ENCODE measurements at places on chromosomes 1 and 21.

- no peak for DNase-seq
These were observed 86.1 kb upstream of the SLC2A1 start for GRCh38 chr1:43044572-43045361.

DNA sequence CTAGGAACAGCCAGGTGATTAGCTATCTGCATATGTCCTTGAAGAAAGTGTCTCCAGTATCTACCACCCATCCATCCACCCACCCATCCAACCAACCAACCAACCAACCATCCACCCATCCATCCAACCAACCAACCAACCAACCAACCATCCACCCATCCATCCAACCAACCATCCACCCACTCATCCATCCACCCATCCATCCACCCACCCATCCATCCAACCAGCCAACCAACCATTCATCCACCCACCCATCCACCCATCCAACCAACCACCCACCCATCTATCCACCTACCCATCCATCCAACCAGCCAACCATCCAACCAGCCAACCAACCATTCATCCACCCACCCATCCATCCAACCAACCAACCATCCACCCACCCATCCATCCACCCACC lies 12.1 kb downstream of the C21orf58 start:
- no peak for DNase-seq

DNA sequence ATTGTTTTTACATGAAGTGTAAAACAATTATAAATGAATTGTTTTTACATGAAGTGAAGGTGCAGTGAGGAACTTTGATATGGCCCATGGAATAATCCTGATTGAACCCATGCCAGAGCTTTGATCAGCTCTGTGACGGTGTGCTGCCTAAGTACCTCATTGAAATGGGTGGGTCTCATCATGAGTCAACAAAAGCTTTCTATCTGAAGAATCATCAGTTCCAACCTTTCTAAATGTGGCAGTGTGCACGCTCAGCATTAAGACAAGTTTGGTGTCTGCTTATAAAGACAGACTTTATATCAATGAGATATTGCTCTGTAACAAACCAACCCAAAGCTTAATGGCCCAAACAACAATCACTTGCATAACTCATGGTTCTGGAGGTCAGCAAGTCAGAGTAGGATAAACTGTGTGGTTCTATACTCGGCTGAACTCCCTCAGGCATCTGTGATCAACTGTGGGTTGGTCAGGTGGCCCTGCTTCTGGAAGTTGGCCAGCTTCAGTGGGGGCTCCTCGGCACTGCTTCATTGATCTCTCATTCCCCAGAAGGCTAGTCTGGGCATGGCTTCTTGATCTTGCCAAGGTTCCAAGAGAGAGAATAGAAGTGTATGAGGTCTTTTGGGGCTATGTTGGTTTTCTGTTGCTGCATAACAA lies 258.0 kb downstream of the LTN1 start:
- no peak for DNase-seq

DNA sequence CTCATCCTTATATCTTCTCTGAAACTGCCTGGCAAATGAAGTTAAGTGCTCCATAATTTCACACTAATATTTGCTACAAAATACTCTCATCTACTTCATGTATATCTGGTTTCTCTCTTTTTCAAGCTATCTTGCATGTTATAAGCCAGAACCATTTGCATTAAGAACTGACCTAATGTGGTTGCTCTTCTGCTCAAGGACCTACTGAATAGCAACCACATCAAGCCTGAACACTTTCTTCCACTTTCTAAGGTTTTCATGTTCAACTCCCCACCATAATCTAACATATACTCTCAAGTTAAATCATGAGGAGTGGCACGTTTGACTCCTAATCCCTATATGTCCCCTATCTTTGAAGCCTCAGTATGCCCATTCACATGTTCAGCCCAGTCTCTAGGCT lies 27.2 kb downstream of the RGS1 start:
- DNase-seq: no peak

DNA sequence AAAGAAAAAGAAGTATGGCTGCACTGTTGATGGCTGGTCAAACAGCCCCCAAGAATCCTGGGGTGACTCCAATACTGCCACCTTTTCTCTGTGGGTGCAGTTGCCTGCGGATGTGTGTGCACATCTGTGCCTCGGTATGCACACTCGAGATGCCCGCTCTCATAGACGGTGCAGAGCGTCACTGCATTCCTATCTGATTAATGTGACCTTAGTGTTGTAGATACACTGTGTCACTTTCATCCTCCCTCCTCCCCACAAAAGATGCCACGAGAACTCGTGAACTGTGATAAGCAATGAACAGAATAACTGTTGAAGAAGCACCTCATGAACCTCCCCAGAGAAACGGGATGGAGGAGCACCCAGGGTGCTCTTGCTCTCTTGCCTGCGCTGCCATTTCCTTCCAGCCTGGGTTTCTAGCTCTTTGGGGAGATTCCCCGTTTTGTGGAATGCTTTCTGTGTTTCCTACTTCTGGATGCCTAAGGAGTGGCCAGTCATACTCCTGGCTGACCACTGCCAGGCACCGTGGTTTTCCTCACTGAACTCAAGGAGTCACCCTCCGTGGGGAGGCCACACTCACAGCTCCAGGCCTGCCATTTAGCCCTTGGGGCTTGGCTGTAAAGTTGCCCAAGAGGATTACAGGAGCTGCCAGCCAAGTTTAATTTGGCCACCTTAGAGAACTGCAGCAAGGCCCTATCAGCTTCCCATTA lies 32.0 kb downstream of the NTPCR start:
- no peak for DNase-seq

GRCh38 chr1:111801071-111801850 lies 45.6 kb downstream of the DDX20 start:
- DNase-seq: no peak

DNA sequence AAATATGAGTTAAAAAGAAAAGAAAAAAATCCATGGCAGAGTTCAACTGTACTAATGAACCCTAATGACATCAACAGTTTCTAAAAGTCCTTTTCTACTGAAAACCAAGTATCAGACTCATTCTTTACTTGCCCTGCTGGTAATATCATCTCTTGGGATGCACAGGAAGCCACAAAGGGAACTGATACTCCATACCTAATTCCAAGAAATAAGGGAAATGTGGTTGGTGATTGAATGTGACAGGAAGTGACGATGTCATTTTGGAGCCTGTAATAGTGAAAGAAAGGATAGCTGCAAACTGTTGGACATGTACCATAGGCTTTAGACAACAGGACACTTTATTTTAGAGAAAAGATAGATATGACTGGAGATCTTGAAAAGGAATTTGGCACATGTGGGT lies 98.7 kb upstream of the VAV3 start:
- no peak for DNase-seq

- no peak for DNase-seq
These were observed 1048.5 kb downstream of the PLA2G4A start for GRCh38 chr1:187877220-187877619.

DNA sequence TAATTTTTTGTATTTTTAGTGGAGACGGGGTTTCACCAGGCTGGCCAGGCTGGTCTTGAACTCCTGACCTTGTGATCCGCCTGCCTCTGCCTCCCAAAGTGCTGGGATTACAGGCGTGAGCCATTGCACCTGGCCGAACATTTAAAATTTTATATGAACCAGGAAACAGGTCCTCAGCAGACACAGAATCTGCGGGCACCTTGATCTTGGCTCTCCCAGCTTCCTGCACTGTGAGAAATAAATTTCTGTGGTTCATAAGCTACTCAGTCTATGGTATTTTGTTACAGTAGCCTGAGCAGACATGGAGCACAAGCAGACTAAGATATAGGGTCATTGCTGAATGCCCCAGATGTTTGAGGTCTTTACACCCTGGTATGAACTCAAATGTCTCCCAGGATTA lies 23.6 kb upstream of the CTH start:
- no peak for DNase-seq

GRCh38 chr1:226580625-226581270 lies 32.2 kb downstream of the STUM start:
- no peak for DNase-seq

Data from stimulated activated CD8-positive, alpha-beta memory T cell treated with anti-CD3 and anti-CD28 coated beads, Interleukin-4, amount 100 ng/mL, for 4 hours (primary cell).